ENCODE measurements at places on chromosomes 4 and X. TPM values are rescaled to one million over a fixed set of nuclear protein-coding genes. Genes with fewer than 3 reads are reported as not detected.

The TMEM150C gene
- polyA plus RNA-seq = 15.4 TPM

The PITX2 gene
- 2.0 TPM for polyA plus RNA-seq

The ERCC6L gene
- 3.9 TPM for polyA plus RNA-seq

The BRS3 gene
- polyA plus RNA-seq = 0.08 TPM

The NIPAL1 gene
- 2.9 TPM for polyA plus RNA-seq

The DOK7 gene
- polyA plus RNA-seq = 0.59 TPM

The DHX15 gene
- polyA plus RNA-seq = 167 TPM

The CT45A2 gene
- 12.3 TPM for polyA plus RNA-seq

- DNase-seq = no peak
These were observed 7.2 kb downstream of the PRKG2 start for GRCh38 chr4:81207828-81208227.

DNA sequence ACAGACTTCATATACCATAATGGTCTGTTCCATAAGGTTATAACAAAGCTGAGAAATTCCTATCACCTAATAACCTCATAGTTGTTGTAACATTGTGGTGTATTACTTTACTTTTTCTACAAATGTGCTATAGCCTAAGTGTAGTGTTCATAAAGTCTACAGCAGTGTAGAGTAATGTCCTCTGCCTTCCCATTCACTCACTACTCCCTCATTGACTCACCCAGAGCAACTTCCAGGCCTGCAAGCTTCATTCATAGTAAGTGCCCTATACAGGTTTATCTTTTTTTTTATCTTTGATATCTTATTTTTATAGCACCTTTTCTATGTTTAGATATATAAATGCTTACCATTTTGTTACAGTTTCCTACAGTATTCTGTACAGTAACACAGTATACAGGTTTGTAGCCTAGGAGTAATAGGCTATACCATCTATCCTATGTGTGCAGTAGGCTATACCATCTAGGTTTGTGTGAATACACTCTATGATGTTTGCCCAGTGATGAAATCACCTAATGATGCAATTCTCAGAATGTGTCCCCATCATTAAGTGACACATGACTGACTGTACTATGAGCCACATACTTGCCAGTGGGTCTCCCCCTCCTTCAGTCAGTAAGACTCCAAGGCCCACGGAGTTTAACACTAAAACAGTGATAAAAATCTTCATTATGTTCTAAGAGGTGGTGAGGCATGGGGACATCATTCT lies 299.9 kb downstream of the UNC5C start:
- no peak for DNase-seq

DNA sequence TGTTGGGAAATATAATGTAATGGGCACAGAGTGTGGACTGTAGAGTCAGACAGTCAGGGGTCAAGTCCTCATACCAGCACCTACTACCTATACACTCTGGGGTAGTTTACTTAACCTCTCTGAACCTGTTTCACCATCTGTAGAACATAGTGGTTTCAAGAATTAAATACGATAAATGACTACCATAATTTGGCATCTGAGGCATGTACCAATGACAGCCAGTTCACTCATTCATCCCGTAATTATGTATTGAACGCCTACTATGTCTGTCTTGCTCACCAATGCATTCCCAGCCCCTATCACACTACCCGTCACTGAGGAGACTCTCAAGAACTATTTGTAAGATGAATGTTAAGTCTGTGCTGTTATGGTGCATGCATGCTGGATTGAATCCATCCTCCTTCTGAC lies 2.0 kb upstream of the FGB start:
- DNase-seq = no peak

DNA sequence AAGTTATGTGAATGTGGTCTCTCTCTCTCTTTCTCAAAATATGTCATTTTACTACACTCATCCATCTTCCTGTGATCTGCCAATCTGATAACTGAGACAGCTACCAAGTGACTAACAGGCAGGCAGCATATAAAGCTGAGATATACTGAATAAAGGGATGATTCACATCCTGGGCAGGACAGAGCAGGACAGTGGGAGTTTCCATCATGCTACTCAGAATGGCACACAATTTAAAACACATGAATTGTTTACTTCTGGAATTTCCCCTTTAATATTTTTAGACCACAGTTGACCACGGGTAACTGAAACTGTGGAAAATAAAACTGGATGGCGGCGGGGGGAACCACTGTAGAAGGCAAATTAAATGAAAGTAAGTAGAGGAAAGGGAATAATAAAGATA lies 58.6 kb upstream of the DCTD start:
- no peak for DNase-seq

- no peak for DNase-seq
These were observed 5.5 kb downstream of the GSTCD start for GRCh38 chr4:105714071-105714521.

GRCh38 chr4:82890901-82891706 lies at the start of gene SEC31A:
TSS of gene SEC31A (minus strand) at chr4:82891153. CDS start at chr4:82881936, 9,217 bp downstream.
- peak; percentile 94 for DNase-seq

- no peak for DNase-seq
These were observed 23.1 kb downstream of the ABCG2 start for GRCh38 chr4:88135356-88135663.

DNA sequence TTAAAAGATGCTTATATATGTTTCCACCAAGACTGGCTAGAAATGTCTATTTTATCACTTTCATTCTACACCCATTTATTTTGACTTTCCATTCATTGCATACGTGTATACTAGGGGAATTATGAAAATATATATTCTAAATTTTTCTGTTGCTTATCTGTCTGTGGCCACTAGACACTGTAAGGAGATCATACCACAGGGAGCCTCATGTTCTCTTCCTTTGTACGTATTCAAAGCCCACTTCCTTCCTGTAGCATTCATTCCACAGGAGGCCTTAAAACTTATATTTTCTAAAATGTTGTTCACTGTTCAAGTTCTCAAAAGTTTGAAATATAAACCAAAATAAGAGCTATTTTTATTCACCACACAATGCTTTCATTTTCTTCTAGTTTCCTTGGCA lies 1848.9 kb upstream of the TENM3 start:
- no peak for DNase-seq

DNA sequence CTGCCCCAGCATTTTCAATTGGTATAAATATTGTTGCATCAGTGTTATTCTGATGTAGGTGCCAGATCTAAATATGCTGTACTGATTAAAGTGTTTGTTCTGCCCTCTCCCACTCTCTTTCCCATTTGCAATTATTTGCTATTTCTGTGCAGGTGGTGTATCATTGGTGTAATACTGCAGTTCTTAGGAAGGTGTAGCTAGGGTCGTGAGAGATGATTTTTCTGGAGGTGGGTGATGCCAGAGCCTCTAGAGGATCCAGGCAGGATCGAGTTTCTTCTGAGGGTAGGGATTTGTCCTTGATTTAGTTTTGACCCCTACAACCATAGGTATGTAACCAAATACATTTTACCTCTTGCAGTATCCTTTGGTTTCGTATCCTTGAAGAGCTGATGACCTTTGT lies 1.9 kb downstream of the SMAD1 start:
- no peak for DNase-seq

DNA sequence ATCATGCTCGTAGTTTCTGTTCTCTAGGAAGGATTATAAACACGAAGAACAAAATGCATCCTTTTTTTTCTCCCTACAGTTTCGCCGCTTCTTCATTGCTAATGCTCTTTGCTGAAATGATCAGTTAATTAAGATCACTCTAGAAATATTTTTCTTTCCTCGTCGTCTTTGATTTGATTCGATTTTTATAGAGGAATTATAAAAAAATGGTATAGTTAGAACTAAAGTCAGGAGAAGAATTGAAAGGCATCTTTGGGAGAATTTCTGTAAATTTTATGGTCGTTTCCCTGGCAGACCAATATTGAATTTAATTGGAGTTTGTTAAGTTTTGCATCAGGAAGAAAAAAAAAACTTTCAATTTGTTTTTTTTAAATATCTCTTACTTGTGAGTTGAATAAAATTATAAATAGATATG lies 1.1 kb upstream of the NKX3-2 start:
- no peak for DNase-seq

DNA sequence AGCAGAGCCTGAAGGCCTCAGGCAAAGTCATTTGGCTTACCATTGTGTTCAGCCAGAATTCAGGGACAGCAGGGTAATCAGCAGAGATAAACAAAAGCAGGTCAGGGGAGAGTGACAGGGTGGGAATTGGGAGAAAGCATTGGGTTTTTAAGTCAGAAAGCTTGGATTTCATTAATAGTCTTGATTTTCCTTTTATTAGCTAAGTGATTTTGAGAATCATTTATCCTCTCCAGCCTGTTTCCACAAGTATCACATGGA lies 410.1 kb downstream of the HNRNPD start:
- no peak for DNase-seq

GRCh38 chr4:8295471-8295870 lies 25.9 kb downstream of the HTRA3 start:
- DNase-seq = no peak

All from right lung (tissue), 10 donors.